Stimulated activated CD8-positive, alpha-beta memory T cell treated with anti-CD3 and anti-CD28 coated beads, Interleukin-2, amount 100 ng/mL, for 1 hour (primary cell): ENCODE measurements at places on chromosomes 5 and 9.

GRCh38 chr9:78746010-78746409 is 449.1 kb downstream of the PSAT1 start:
- no peak for DNase-seq

GRCh38 chr5:79081779-79082178 is 12.2 kb downstream of the BHMT2 start:
- no peak for DNase-seq

DNA sequence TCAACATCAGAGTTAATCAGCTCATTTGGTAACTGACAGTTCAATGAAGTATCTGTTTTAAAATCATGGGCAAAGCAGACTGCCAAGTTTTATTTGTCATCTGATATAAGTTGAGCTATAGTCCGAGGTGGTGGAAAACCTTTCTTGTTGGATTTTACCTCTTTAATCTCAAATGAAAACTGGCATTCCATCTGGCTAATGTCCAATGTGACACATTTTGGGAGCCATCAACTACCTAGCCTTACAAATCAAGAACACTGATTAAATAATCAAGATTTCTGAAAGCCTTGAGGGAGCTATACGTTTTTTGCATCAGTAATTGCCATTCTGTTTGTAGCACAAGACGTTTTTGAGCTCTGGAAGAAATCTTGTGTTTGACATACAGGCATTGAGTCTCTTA is 1380.5 kb upstream of the WWC1 start:
- no peak for DNase-seq

DNA sequence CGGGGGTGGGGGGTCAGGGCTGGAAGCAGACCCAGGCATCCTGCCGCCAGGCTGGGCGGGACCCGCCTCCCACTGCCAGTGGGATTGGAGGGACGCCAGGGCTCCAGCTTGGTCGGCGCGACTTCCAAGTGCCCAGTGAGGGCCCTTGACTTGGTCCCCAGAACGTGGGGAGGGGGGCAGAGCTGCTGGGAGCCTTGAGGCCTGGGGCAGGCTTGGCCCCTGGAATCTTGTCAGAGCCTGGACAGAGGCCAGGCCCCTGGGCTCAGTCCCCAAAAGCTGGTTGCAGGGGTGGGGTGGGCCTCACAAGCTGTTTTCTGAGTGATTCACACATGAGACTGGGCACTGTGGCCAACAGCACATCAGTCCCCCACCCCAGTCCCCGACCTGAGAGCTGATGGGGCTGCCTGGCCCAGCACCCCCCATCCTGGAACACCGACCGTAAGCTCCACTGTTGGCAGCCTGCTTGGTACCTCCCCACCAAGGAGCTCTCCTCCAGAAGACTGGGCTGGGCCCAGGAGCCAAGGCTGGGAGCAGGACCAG is 526 bp downstream of the CLIC3 start:
- no peak for DNase-seq

DNA sequence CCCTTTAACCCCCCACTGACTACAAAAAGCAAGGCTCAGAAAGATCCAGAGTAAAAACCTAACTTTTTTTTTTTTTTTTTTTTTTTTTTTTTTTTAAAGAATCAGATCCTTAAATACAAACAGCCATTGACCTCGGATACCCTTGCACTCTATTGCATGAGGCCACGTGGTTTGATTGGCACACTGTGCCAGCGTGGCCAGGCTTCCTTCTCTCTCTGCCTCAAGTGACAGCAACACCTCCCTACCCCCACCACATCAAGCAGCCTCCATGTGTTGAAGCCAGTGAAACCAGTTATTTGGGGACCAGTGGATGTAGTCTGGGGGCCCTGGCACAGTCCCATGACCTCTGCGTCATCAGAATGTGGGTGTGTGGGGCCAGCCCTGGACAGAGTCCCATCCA is 71.4 kb downstream of the OTULIN start:
- DNase-seq = no peak

DNA sequence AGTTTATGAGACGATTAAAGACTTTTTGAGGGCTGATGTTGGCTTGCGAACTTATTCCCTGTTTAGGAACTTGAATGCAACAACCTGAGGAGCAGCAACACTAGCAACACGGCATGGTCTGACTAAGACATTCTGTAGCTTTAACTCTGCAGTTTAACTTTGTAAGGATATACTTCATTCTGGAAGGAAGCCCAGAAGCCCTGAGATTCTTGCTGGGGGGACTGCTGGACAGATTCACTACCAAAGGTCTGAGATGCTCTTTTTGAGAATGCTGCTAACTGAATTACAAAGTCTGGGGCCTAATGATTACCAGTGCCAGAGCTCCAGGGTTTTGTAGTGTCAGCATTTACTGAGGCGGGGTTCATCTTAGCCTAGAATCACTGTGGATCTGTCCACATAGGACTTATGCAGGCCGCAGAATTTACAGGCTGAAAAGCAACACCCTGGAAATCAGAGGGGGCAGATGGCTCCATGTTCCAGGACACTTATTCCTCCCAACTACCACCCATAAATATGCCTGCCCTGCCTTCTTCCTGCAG is 537.1 kb upstream of the CDH18 start:
- DNase-seq = no peak

DNA sequence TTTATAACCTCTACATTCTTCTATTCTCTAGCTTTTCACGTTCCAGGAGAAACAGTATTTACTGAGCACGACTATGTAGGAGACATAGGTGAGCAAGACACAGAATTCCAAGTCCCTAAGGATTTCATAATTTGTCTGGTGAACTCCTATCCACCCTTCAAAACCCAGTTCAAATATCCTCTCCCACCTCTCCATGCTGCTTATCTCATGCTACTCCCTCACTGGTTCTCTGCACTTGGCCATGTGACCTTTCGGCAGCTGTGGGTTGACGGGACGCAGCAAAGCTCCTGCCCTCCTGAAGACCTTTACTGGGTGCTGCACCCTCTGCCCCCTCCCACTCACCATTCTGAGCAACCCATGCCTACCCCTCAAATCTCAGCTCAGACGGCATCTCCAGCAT is 173.2 kb downstream of the RGS3 start:
- no peak for DNase-seq

GRCh38 chr9:95508968-95509850 is 7.6 kb downstream of the PTCH1 start:
- no peak for DNase-seq

DNA sequence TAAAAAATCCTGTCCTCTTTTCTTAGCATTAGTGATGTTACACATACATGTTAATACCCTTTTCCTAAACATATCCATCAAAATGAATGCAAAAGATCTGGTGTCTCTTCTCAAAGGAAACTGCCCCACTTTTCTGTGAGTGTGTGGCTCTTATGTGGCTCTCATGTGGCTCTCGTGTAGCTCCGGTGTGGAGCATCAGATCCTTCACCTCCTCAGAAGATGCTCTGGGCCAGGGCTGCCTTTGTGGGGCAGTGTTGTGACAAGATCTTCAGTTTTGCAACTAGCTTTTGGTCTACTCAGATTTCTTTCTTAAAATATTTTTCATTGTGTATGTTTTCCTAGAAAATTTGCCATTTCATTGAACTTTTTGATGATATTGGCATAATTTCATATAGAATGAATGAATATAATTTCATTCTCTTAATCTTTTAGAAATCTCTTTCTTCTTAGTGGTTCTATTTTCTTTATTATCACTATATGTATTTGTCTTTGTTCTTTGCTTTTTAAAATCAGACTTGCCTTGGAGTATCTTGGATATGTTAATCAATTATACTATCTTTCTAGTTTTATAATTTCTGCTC is 19.4 kb downstream of the GARNL3 start:
- no peak for DNase-seq

DNA sequence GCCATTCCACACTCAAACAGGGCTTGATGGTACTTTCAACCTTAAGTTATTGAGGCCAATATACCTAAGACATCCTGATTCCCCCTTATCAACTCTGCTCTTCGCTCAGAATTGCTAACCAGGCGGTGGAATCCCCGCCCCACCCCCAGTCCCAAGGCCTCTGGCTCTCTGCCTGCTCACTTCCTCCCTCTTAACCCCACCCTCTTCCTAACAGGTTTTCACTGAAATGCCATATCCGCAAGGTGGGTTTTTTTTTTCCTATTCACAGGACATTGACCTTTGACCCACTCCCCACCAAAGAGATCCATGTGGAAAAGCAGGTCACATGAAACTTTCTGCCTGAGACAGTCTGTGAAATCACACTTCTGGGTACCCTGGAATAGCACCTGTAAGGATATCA is 66.6 kb upstream of the IFNK start:
- no peak for DNase-seq

GRCh38 chr9:76180541-76180940 is 213.7 kb downstream of the RFK start:
- DNase-seq = no peak
